NCI-H524 treated with DMSO at 0.1 percent for 48 hours (cell line): ENCODE measurements at places on chromosomes 2 and 18.

- DNase-seq = no peak
These were observed 35.6 kb upstream of the SYT4 start for GRCh38 chr18:43312891-43313290.

DNA sequence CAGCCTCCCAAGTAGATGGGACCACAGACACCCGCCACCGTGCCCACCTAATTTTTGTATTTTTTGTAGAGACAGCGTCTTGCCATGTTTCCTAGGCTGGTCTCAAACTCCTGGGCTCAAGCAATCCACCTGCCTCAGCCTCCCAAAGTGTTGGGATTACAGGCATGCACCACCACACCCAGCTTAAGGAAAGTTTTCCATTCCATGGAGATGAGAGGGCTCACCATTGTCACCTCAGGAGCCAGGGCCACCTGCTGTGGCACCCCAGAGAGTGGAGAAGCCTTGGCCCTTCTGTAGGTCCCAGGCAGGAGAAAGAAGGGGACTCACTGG lies 4.6 kb downstream of the SLC35F6 start:
- no peak for DNase-seq

GRCh38 chr2:146817613-146818012 lies 1027.2 kb upstream of the ACVR2A start:
- no peak for DNase-seq

GRCh38 chr2:100554798-100555407 lies 7.9 kb upstream of the PDCL3 start:
- no peak for DNase-seq

- no peak for DNase-seq
These were observed 457.0 kb downstream of the METTL4 start for GRCh38 chr18:2114289-2114688.

GRCh38 chr2:67486041-67486796 lies 89.1 kb downstream of the ETAA1 start:
- no peak for DNase-seq
